Natural killer cell treated with Interleukin-12 subunit alpha and Interleukin-12 subunit beta and Interleukin-15 and Interleukin-18, amount 100 ng/mL, for 72 hours (primary cell): ENCODE measurements at places on chromosomes 6 and 20. TPM values are rescaled to one million over a fixed set of nuclear protein-coding genes. Genes with fewer than 3 reads are reported as not detected.

The PRRT1 gene
- 0.33 TPM for total RNA-seq

The GSTA3 gene
- total RNA-seq: not detected

The LPA gene
- total RNA-seq: not detected

The ENPP4 gene
- 25.5 TPM for total RNA-seq

The OR11A1 gene
- total RNA-seq: not detected

The HDAC2 gene
- total RNA-seq: 72.2 TPM

The WFDC12 gene
- not detected for total RNA-seq
